ENCODE measurements at places on chromosomes 5 and 9.

GRCh38 chr5:173163219-173163618 is 18.9 kb downstream of the BNIP1 start:
- DNase-seq: no peak

DNA sequence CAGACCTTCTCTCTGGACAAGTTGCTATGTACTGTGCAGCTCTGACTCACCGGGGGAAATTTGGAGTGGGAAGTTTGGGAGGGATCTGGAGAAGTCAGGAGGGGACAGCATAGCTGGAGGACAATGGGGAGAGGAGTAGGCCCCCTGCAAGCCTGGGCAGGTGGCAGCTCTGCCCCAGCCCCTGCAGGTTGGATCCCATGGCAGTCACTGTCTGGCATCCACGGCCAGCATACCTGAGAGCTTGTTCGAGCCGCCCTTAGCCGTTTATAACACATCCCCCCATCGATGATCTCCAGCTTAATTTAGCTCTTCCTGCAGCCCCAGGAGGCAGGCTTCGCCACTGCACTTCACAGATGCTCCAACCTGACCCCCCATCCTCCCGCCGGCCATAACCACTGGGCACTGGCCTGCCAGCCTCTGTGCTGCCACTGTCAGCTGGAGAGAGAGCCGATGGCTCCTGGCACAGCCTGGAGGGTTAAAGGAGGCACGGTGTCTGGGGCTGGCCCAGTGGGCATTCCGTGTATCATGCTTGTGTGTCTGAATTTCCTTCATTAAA is 57.7 kb upstream of the RNU6ATAC start:
- DNase-seq: no peak

- DNase-seq: no peak
Observed at GRCh38 chr9:128257086-128257825, 18.6 kb downstream of the GOLGA2 start.

- DNase-seq: no peak
Observed at GRCh38 chr9:35172878-35173277, 11.1 kb downstream of the UNC13B start.

- no peak for DNase-seq
Observed at GRCh38 chr5:97231025-97231636, 48.1 kb upstream of the RIOK2 start.

- DNase-seq: no peak
Observed at GRCh38 chr5:151219789-151220188, 4.1 kb downstream of the CCDC69 start.

GRCh38 chr5:74544811-74545210 is 95.7 kb downstream of the ENC1 start:
- DNase-seq: no peak

DNA sequence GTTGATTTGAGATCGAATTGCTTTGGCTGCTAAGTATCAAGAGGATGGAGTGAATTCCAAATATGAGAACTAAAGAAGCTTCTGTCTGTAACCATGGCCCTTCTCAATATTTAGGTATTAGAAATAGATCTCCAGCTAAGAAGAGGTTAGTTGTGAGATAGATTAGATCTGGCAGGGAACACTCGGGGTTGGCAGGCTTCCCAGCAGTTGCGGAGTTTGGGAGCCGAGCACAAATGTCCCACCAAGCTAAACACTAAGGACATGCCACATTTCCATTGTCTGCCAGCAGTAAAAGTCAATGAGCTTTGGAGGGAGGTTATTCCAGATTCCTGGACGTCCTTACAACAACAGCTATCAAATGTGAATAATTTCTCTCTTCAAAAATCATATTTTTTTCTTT is 85.8 kb downstream of the TAF11L14 start:
- no peak for DNase-seq

DNA sequence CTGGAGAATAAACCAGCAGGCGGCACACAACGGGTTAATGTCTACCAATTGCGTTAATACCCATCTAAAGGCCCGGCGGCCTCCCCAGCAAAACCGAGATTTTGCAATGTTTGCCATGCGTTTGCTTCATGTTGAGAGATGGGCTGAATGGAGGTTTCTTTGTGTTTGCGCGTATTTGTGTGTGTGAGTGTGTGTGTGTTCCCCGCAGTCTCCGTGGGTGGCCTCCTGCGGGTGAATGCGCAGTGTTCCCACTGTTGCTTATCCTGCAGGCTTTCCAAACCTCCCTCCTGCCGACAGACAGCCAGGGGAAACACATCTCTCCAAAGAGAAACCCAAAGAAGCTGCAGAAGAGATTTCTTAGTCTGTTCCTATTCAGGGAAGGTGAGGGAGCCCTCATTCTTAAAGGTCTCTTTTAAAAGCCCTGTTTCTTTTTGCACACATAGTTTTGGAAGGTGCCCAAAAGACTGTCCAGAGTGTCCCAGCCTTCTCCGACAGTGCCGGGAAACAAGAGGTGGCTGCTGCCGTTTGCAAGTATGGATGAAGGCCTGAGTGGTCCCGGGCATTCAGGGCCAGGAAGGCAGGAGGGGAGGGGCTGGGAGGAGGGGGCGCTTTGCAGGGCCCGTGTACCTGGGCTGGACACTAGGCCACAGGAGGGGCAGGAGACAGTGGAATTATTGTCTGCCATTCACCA is 103.8 kb upstream of the ERCC6L2 start:
- no peak for DNase-seq

GRCh38 chr5:169668732-169669131 is 31.7 kb downstream of the DOCK2 start:
- DNase-seq: no peak

- DNase-seq: no peak
Observed at GRCh38 chr5:111563031-111563822, 50.9 kb upstream of the STARD4 start.

GRCh38 chr5:16740066-16740810 is 123.4 kb upstream of the RETREG1 start:
- DNase-seq: no peak

- no peak for DNase-seq
Observed at GRCh38 chr9:6034954-6035353, 19.5 kb upstream of the RANBP6 start.

DNA sequence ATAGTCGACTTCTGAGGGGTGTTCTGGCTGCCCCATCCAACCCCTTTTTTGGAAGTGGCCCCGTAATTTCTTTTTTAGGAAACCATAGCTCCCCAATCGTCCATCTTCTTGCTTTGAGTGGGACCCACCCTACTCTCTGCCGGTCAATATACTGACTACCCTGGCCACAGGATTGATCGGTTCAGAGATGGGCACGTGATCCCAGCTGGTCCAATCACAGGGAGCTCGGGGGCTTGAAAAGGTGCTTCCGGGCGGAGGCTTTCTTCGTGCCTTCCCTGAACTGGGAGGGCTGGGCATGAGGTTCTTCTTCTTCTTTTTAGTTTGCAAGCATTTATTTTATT is 78.7 kb upstream of the SH3PXD2B start:
- DNase-seq: no peak

DNA sequence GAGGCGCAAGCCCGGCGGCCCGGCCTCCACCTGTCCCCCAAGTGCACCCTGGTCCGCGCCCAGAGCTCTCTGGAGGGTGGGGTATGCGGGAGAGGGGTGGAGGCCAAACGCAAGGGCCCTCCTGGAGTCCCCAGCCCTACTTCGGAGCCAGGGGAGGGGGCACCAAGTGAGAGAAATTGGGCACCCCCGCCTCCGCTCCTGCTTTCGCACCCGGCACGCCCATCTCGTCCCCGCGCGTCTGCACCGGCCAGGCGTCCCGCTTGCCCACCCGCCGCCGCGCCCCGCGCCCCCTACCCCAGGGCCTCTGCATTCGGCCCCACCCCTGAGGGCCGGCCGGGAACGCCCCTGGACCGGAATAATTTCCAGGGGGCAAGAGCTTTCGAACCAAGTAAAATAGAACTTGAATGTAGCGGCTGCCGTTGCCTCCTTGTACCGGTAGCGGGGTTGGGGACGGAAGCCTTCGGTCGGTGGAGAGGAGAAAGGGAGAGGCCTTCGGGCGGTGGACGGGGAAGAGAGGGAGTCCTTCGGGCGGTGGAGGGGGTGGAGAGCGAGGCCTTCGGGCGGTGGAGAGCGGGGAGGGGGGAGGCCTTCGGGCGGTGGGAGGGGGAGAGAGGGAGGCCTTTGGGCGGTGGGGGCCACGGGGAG is 694 bp upstream of the PHPT1 start:
- DNase-seq: no peak

- no peak for DNase-seq
Observed at GRCh38 chr5:147699496-147700088, 82.9 kb downstream of the JAKMIP2 start.

DNA sequence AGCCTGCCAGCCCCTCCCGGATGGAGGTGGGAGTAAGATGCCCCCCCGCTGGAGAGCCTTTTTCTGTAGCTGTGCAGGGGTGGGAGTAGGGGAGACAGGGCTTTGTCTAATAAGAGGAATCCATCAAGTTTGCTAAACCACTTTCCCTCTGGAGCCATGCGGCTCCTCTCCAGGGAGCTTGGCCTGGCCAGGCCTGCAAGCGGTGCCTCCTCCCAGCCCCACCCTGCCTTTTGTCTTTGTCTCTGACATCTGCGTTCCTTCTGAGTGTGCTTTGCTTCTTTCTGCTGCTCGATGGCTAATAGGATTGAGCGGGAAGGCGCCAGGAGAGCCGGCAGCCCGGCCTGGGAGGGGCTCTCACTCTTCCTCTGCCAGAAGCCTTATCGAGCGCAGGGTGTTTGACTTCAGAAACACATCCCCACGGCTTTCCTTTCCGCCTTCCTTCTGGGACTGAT is 26.7 kb upstream of the FCN1 start:
- DNase-seq: no peak

DNA sequence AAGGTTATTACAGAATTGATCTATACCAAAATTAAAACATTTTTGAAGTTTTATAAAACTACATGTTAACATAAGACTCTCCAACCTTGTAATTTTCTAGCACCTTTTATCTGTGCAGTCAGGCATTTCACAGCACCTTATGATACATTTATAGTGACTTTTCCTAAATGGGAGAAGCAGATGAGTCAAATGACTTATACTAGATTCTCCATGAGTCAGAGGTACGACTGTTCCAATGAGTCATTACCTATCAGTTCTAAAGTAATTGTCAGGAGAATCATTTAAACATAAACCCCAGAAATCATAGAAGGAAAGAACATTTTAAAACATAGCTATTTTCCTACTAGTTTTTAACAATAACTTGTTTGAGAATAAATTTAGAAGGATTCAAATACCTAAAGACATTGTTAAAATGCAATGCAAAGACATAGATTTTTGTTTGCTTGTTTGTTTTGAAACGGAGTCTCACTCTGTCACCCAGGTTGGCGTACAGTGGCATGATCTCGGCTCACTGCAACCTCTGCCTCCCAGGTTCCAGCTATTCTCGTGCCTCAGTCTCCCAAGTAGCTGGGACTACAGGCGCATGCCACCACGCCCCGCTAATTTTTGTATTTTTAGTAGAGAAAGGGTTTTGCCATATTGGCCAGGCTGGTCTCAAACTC is 34.7 kb upstream of the DMXL1 start:
- no peak for DNase-seq

- DNase-seq: no peak
Observed at GRCh38 chr5:19988457-19988856, 457 bp upstream of the CDH18 start.

- no peak for DNase-seq
Observed at GRCh38 chr5:154885439-154885838, 27.0 kb downstream of the CNOT8 start.

- no peak for DNase-seq
Observed at GRCh38 chr9:27717991-27718390, 144.7 kb upstream of the C9orf72 start.

DNA sequence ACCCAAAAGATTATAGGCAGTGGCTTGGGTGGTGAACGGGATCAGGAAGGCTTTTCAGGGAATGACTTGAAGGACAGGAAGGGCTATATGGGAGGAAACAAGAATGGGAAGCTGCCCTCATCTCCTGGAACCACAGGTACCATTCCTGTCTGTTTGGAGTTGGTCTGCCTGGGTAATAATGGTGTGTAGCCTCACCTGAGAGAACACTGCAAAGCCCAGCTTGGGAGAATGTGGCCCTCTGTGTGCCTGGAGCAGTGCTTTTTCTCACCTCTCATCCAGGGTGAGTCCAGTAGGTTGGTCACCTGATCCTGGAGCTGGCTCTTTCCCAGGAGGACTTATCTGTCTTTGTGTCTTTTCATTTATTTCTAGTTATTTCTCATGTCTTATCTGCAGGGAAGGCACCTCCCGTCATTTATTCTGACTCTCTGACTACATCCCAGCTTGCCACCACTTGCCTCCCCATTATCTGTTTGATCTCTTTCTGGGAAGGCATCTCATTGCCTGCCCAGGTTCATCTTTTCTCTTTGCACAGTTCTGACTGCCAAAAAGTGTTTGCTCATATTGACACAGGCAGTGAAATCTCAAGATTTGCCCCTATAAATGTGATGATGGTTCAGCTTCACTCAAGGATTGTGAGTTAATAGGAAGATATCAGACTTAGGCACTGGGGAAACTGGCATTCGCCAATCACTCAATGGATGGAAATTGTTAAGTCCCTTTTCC is 22.5 kb upstream of the OR2S2 start:
- DNase-seq: no peak

- no peak for DNase-seq
Observed at GRCh38 chr5:57666582-57666981, 184.0 kb upstream of the ACTBL2 start.

DNA sequence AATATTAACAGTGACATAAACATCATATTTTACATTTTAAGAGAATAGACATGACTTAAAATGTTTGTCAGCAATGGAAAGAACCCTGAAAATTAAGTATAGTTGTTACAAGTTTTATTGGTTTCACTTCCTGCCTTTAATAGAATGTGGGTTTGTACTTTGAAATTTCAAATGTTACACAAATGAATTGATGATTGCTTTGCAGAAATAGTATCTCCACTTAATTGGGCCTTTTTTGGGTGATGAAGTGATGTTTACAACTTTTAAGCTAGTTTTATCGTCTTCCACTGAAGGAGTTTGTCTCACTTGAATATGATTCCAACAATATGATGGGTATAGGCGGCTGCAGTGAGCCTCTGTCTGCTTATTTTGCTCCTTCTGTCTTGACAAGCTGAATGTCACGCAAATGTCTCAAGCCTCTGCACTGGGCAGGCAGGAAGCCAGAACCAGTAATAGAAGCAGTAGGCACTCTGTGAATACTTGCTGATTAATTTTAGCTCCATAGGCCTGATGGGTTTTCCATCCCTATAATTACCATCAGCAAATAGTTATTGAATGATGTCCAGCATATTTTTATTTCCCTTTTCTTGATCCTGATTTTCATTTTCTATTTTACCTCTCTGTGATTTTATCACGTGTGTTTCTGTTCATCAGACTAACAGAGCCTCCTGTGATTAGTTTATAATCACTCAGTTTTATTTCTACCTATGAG is 10.6 kb upstream of the NR3C1 start:
- no peak for DNase-seq
